ENCODE measurements at places on chromosomes 4 and X.

DNA sequence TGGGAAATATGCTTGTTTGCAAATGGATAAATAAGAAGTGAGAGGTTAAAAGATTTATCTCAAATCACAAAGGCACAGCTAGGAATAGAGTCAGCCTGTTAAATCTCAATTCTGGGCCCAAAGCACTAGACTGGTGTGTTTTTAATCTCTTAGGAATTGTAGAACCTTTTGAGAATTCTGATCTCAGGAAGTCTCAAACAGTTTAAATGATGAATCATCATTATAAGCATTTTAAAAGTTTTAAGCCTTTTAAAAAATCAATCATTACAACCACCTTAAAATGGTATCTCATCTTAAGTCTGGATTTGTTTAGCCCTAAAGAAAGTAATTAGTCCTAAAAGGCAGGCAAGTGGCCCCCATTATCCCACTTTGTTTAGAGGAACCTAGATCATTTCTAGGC lies 17.8 kb downstream of the DGKK start:
- DNase-seq, result no peak

GRCh38 chr4:8373270-8373972 lies 67.1 kb downstream of the ACOX3 start:
- DNase-seq, result no peak

DNA sequence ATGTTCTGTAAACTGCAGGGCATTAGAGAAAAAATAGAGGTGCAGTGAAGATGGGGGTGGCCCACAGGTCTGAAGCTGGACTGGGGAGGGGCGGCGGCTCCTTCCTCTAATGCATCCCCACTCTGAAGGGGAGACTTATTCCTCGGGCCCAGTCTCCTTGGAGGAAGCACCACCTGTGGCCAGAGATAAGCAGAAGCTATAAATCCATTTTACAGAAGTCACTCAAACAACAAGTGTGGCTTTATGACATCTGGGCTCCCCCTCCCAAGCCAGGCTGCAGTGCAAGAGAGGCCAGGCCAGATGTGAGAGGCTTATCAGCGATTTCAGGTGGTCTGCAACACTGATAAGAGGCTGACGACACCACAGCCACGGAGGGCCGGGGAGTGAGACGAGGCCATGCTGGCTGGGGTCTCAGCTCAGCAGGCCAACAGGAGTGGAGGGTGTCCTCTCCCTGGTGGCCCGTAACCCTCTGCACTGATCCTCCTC lies 15.8 kb downstream of the CYTL1 start:
- no peak for DNase-seq

- no peak for DNase-seq
These were observed 415 bp upstream of the TENM3 start for GRCh38 chr4:182242787-182243186.

DNA sequence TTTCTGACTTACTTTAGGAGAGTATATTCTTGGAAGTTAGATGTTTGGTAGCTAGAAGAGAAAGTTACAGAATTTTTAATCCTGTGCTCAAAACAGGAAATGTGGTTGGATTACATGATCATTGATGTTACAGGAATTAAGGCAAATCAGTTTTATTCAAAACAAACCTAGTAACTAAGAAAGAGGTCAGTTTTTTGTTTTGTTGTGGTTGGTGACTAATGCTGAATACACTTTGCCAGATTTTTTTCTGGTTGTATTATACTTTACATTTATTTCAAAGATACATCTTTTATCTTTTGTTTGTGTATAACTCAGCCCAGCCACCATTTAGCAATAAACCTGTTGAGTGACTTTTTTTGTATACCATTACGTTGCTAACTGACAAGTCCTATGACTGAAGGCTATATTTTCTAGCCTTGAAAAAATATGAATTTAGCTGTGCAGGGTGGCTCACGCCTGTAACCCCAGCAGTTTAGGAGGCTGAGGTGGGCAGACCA lies 116.7 kb downstream of the KLHL8 start:
- DNase-seq, result no peak

Data from CD4-positive, alpha-beta T cell treated with Interferon gamma for 1 hour (primary cell).